Activated CD4-positive, alpha-beta T cell treated with anti-CD3 and anti-CD28 coated beads for 1 hour (primary cell): ENCODE measurements at places on chromosomes 7 and 10.

DNA sequence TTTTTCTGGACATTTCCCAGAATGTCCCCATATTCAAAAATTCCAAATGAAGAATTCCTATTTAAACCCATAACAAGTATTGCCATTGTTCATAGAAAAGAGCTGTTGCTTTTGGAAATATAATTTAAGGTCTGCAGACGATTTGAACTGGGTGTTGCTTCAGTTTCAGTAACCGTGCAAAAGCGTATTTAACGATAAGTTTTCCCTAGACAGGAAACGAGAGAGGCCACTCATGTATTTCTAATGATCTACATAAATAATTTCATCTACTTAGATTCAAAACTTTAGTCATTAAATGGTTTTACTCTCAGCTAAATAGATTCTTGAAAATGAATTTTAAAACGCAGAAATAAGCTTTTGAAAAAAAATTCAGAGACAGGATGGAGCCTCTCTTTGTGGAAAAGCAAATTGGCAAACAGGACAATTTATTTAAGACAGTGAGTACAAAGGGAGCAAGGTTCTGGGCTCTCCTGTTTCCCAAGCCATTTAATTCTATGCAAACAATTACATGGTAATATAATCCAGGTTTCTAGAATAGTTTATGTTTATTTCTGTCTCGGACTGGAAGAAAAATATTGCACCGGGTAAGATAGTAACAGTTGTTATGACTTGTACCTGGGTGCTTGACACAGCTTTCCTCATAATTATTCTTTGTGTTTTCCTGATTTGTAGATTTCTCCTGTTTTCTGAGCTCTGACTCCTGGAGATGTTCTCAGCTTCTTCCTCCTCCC lies 263.0 kb downstream of the BAMBI start:
- no peak for DNase-seq

- no peak for DNase-seq
Measured at GRCh38 chr10:14654821-14655382, 119.8 kb downstream of the FAM107B start.

GRCh38 chr10:124911124-124912067 lies 30.5 kb upstream of the ZRANB1 start:
- no peak for DNase-seq

- no peak for DNase-seq
Measured at GRCh38 chr10:72952642-72953158, 1.9 kb downstream of the PLA2G12B start.

DNA sequence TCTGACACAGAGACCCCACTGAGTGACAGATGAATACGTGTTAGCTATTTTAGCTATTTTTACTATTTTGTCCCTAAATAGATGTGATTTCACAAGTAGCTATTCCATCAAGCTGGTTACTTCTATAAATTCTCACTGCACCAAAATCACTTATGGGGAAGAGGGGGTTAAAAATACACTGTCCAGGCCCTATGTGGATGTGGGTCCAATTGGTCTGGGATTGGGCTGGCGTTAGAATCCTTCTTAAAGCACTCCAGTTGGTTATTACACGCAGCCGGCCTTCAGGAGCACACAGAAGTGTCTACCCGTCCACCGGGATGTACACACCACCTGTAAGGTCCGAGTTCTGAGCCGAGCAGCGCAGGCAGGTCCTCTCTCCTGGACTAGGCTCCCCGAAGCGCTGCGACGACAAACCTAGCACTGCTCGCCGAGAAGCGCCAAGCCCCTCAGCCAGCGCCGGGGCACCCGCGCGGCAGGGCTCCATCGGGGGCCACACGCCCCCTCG lies 222.3 kb upstream of the MKLN1 start:
- no peak for DNase-seq

GRCh38 chr10:122911889-122912484 lies 1.6 kb downstream of the FAM24A start:
- DNase-seq, result peak; percentile 19

- DNase-seq, result no peak
Measured at GRCh38 chr10:131056781-131057180, 254.7 kb downstream of the TCERG1L start.

GRCh38 chr10:66917104-66917503 lies 8.7 kb upstream of the LRRTM3 start:
- no peak for DNase-seq

GRCh38 chr10:123835575-123835974 lies 56.0 kb downstream of the CPXM2 start:
- DNase-seq, result no peak

- no peak for DNase-seq
Measured at GRCh38 chr10:3081383-3081981, 14.1 kb downstream of the PFKP start.

GRCh38 chr10:122082616-122083477 lies 93.9 kb downstream of the TACC2 start:
- DNase-seq, result no peak
